ENCODE measurements at places on chromosomes 11 and 22.

DNA sequence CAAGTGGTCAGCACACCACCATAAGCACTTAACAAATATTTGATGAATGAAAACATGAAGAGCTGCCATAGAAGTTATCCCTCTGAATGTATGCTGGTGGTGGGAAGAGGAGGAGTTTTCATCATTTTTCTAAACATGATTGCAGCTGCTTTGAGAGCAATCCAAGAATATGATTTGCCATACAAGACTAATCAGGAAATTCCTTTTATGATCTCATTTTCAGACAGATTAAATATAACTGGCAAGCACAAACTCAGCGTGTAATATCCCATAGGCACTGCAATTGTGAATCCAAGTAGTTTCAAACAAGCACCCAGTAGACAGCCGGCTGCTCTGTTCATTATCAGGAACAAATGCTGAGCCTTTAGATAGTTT, 505.7 kb upstream of the LUZP2 start:
- no peak for DNase-seq

- no peak for DNase-seq
Measured at GRCh38 chr11:701741-702461, 4.1 kb upstream of the EPS8L2 start.

DNA sequence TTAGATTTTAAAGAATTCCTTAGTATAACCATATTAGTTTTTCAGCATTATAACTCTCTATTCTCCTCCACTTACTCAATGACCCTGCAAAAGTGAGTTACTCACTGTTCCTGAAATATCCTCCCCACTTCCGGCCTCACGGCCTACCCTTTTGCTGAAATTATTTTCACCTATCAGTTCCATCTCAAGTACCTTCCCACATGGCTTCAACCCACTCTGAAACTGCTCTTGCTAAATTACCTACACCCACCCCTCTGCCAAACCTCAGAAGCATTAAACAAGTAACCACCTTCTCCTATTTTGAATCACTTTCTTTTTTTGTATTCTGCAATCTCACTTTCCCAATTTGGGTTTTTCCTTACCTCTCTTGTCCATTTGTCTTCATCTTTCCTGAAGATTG, 37.7 kb downstream of the OR5P2 start:
- peak; percentile 30 for DNase-seq

- DNase-seq: no peak
Measured at GRCh38 chr11:61803889-61804647, 11.4 kb downstream of the FEN1 start.

GRCh38 chr11:97622795-97623194, 1233.0 kb downstream of the JRKL start:
- no peak for DNase-seq

DNA sequence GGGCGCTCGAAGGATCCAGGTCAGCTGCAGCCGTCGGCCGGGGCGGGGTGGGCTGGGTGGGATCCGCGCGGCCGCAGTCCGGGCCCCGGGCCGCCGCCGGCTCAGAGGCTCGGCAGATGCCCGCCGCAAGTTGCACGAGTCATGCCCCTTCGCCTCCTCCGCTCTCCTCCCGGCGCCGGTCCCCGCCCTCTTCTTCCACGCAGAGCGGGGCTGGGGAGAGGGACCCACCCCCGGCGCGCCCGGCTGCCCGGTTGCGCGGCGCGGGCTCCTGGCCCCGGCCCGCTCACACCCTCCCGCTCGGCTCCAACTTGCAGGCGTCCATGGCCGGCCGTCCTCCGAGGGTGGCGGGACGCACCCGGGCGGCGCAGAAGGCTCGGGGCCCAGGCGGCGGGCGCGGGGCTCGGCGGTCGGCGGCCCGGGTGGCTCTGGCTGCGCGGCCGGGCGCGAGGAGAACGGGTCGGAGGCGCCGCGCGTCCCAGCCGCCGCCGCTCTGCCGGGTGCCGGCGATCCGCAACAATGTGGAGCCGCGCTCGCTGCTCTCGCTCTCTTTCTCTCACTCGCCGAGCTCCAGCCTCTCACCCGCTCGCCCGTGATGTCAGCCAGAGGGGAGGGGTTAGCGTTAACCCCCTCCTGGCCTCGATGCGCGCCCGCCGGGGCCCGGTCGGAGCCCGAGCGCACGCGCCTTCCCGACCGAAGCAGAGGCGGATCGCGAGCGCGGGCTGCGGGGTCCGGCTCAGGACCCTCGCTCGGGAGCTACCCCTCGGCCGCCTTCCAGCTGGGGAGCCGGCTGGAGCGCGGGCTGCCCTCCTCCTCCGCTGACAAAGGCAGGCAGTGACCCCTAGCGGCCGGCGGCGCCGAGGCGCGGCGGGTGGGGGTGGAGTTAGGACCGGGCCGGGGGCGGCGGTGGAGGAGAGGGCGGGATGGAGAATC, at the start of gene NECTIN1:
NECTIN1 (minus strand) TSS at position 550 of the 930 bp plus-strand sequence. CDS start 647 bp downstream, outside the sequence.
- peak; percentile 97 for DNase-seq

- no peak for DNase-seq
Measured at GRCh38 chr11:109706945-109707344, 285.0 kb downstream of the C11orf87 start.

- no peak for DNase-seq
Measured at GRCh38 chr22:49865156-49865555, 11.5 kb downstream of the ZBED4 start.

DNA sequence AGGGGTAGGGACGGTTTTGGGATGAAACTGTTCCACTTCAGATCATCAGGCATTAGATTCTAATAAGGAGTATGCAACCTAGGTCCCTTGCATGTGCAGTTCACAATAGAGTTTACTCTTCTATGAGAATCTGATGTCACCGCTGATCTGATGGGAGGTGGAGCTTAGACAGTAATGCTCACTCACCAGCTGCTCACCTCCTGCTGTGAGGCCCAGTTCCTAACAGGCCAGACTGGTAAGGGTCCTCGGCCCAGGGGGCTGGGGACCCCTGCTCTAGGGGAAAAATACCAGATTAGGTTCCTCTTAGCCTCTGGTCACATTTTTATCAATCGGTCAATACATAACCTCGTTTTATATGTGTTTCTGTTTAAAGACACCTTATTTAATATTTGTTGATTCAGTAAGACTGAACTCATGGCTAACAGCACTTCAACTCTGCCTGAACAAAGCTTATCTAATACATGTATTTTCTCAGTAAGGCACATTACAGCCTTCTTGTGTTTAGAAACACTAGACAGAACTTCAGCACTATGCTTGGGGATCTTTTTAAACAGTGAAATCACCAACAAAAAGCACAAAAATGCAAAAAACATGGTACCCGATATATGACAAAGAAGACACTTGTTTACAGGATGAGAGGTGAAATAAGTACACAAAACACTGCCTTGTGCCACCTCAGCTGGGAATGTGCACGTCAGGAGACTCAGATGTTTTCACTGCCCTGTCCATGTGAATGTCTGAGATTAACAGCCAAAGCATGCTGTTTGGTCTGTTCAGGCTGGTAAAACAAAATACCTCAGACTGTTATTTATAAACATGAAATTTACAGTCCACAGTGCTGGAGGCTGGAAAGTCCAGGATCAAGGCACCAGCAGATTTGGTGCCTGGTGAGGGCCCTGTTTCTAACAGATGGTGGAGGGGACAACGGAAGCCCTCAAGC, 107.5 kb downstream of the USP35 start:
- no peak for DNase-seq

DNA sequence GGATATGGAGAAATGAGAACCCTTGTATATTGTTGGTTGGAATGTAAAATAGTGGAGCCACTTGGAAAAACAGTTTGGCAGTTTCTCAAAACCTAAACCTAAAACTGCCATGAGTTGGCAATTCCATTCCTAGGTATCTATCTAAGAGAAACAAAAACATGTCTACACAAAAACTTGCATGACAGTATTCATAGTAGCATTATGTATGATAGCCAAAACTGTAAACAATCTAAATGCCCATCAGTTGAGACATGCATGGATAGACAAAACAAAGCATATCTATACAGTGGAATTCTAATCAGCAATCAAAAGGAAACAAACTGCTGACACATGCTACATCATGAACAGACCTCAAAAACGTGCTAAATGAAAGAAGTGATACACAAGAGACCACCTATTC, 34.9 kb downstream of the TRAF6 start:
- DNase-seq: no peak

DNA sequence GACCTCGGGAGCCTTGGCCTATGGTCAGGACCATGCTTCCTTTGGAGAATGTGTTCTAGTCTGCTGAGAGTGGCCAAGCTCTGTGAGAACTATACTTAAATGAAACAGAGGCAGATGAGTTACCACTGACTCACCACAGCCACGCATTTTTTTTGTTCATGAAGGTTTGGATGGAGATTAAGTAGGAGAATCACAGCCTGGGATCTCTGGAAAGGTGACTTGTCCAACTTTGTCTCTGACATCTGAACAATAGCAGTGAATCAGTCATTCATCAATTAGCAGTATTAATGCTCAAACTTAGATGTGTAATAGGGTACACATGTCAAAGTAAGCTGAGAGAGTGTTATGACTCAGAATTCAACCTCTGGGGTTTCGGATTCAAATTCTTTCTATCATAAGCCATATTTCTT, 100.7 kb upstream of the ANO3 start:
- no peak for DNase-seq

- no peak for DNase-seq
Measured at GRCh38 chr11:70074746-70075145, 3.4 kb upstream of the ANO1 start.

DNA sequence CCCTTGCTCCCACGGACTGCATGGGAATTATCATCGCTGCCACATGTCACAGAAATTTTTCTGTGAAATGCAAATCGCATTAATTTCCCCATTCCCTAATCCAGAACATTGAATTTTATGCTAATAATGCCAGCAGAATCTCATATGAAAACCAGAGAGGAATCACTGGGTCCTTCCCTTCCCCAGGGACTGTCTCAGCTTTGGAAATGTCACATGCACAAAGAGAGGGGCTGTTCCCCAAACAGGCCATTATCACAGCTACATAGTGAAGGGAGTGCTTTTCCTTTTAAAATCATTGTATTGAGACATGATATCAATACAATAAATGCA, 954.5 kb downstream of the BRD1 start:
- no peak for DNase-seq

DNA sequence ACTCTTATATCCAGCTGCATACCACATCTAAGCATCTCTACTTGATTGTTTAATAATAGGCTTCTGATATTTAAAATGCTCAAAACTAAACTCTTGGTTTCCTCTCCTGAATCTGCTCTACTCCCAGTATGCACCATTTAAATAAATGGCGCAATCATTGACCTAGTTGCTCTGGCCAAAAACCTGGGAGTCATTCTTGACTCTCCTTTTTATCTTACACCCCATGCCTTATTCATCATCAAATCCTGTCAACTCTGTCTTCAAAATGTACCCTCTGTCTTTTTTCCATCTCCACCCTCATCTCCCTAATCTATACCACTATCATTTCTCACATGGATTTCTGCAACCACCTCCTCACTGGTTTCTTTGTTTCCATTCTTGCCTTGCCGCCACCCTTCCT, 399.6 kb upstream of the CCDC90B start:
- no peak for DNase-seq

- no peak for DNase-seq
Measured at GRCh38 chr11:80529726-80530125, 1088.9 kb upstream of the TENM4 start.

DNA sequence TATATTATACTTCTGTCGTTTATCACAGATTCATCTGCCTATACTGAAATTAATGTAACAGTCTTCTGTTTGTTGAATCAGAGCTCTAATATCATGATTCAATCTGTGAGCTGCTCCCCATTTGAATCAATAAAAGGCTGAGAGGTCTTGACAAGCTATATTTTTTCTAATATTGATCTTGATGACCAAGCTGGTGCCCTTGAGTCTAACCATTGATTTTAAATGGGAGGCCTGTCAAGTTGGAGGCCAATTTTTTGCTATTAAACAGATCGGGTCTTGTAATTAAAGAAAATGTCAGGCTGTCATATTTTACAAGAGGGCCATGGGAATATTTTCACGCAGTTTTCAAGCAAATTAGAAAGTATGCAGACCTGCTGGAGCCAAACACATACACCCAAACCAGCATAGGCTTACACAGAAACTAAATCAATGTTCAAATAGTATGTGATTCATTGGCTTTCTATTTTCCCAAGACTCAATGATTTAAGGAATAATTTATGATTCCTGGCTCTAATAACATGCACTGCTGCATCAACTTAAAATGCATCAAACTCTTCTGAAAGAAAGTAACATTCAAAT, 286.9 kb downstream of the CNTN5 start:
- DNase-seq: no peak

GRCh38 chr22:49738006-49738405, 89.7 kb downstream of the BRD1 start:
- DNase-seq: no peak

GRCh38 chr22:20205464-20205963, 54.7 kb upstream of the CCDC188 start:
- no peak for DNase-seq

GRCh38 chr11:92048415-92048814, 176.2 kb upstream of the FAT3 start:
- no peak for DNase-seq

DNA sequence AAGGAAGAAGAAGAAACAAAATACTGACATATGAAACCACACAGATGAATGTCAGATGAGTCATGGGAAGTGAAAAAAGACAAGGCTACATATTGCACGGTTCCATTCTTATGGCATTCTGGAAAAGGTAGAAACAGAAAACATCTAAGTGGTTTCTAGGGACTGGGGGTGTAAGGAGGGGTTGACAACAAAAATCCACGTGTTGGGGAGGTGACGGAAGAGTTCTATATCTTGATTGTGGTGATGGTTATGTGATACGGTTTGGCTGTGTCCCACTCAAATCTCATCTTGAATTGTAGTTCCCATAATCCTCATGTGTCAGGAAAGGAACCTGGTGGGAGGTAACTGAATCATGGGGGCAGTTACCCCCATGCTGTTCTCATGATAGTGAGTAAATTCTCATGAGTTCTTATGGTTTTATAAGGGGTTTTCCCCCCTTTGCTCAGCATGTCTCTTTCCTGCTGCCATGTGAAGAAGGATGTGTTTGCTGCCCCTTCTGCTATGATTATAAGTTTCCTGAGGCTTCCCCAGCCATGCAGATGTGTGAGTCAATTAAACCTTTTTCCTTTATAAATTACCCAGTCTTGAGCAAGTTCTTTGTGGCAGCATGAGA, 6.4 kb upstream of the ARFGAP3 start:
- DNase-seq: no peak

- DNase-seq: peak; percentile 36
Measured at GRCh38 chr22:35630387-35630793, 13.3 kb upstream of the MB start.

DNA sequence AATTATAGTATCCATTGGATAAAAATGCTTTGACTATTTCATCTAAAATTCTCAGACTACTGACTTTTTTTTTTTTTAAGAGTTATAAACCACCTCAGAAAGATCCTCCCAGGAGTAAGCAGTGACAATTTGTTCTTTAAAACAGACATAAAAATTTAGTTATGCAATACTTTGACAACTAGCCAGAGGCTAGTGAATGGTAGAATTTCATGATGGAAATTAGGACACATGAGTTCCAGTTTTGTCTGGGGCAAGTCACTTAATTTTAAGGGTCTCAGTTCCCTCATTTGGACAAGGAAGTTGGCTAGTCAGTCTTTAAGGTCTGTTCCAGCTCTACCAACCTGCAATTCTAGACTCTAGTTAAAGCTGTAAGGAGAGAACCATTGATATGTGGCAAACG, 2.9 kb downstream of the IL18 start:
- DNase-seq: no peak

GRCh38 chr11:105489446-105489845, 120.4 kb upstream of the GRIA4 start:
- DNase-seq: no peak
